Mesendoderm (in vitro differentiated cells): ENCODE measurements at places on chromosomes 12 and 14.

- no peak for DNase-seq
Observed at GRCh38 chr14:56331592-56332216, 213.5 kb downstream of the PELI2 start.

DNA sequence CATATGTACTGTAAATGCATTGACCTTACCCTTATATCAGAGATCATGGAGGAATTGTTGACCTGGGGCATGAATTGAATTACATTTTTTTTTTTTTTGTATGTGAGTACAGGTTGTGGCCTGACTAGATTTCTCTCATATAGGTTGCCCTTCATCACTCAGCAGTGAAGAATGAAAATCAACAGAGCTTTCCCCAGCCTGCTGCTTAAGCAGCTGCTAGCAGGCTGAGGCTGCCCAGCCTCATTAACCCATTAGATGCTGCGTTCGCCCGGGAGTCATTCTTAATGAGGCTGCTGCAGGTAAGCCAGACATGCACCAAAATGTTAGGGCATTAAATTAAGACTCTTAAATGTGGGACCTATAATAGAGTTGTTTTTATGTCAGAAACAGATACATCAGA, 236.0 kb downstream of the ETNK1 start:
- DNase-seq: peak; percentile 39

GRCh38 chr12:101823039-101823438, 7.7 kb downstream of the GNPTAB start:
- DNase-seq: no peak

GRCh38 chr14:64760146-64760755, 56.0 kb downstream of the PLEKHG3 start:
- DNase-seq: peak; percentile 65

- no peak for DNase-seq
Observed at GRCh38 chr14:56145181-56145769, 27.1 kb downstream of the PELI2 start.

- DNase-seq: peak; percentile 60
Observed at GRCh38 chr12:630656-631632, 32.3 kb downstream of the NINJ2 start.

DNA sequence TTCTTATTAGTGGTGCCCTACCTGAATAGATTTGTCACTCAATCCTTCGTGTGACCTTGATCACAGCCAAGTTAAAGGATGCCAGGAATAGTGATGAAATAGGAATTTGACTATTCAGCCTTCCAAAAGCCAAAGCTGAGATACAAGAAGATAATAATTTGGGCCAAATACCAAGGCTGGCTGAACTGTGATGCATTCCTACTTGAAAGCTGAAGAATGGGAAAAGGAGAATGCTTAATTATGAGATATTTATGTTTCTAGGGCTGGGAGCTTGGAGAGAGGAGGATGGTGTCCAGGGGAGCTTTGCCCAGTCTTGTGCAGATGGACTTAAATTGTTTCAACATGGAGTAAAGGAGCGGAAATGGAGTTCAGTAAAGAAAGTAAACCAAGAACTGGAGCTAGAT, 5.2 kb downstream of the RNASE7 start:
- no peak for DNase-seq

- DNase-seq: no peak
Observed at GRCh38 chr12:13230500-13230899, 34.0 kb downstream of the EMP1 start.

DNA sequence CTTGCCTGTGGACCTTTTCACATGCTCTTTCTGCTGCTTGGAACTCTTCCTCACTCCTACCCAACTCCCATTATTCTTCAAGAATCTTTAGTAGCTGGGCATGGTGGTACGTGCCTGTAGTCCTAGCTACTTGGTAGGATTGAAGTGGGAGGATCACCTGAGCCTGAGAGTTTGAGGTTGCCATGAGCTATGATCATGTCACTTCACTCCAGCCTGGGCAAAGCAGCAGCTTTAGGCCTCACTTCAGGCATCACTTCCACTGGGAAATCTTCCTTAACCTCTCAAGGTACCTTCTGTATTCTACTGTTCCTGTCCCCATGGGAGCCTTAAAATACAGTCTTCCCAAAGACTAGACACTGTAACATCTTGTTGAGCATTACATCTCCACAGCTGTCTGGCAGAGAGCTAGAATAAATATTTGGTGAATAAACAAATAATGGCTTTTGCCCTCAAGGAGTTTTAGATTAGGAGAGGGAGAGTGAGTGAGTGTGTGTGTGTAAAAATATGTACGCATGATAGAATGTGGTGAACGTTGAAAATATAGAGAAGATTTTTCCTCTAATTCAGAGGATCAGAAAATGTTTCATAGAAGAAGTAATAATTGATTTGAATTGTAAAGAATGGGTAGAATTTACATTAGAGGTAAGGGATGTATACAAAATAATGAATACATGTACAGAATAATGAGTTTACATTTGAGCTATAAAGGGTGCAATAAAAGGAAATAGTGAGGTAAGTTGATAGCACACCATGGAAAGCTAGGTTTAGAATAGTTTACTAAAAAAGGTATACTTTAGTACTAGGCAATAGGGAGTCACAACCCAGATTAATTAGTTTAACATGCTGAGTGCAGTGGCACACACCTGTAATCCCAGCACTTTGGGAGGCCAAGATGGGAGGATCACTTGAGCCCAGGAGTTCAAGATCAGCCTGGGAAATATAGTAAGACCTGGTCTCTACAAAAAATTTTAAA, 29.2 kb upstream of the BMAL2 start:
- no peak for DNase-seq

DNA sequence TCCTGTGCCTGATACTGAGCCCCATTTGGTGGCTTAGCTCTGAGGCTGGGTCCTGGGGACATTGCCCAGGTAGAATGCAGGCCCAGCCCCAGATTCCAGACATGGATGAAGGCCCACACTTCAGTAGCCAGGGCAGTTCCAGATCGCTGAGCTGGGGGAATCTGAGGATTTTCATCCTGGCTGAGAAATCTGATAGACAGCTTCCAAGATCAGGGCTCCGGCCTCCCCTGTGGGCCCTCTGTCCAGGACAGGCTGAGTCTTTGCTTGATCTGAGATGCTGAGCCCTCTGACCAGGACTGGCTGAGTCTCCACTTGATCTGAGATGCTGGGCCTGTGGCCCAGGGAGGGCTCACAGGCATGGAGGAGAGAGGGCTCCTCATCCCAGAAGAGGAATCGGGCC, 3.3 kb upstream of the RASAL1 start:
- DNase-seq: no peak

GRCh38 chr12:114949058-114949820, 265.3 kb upstream of the TBX3 start:
- DNase-seq: no peak
